ENCODE measurements at places on chromosomes 5 and 9. TPM values are rescaled to one million over a fixed set of nuclear protein-coding genes. Genes with fewer than 3 reads are reported as not detected.
A peak's percentile ranks its signal among the peaks of the same experiment; 100 is the strongest.

The CTXN3 gene
- total RNA-seq = not detected

The INSYN2B gene
- not detected for total RNA-seq

The PITX1 gene
- total RNA-seq = 0.31 TPM

The AK8 gene
- total RNA-seq = not detected

GRCh38 chr5:36402512-36402906, 100.8 kb upstream of the RANBP3L start:
- H3K27ac ChIP-seq = no peak overlapping the region
- no peaks in the 10 kb centered on the region for H3K36me3 ChIP-seq
- no peaks in the 10 kb centered on the region for H3K4me1 ChIP-seq
- DNase-seq = no peak
- H3K4me3 ChIP-seq = no peak overlapping the region
- H3K27me3 ChIP-seq = peaks cover 2% of the 10 kb centered on the region

DNA sequence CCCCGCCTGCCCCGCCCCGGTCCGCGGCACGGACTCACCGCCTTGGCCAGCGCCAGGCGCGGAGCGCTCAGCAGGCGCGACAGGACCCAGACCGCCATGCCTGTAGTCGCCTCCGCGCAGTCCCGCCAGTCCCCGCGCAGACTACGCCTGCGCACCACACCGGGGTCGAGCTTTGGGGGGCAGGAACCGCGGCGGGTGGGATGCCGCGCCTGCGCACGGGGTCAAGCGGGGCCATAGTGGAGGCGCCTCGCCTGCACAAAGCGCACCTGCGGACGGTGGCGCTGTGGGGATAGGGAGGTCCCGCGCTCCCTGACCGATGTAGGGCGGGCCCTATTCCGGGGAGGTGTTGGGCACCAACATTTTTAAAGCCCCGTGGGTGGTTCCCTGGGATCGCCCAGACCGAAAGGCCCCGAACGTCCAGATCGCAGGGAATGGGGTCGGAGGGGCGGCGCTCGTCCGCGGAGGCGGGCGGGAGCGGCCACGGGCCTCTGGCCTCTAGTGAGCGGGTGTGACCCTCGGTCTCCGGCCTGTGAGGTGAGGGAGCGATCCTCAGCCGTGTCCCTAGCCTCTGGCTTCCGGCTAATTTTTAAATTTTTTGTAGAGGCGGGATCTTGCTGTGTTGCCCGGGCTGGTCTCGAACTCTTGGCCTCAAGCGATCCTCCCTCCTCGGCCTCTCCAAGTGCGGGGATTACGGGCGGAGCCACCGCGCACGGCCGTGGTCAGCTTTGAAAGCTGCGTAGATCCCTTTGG, 70.8 kb upstream of the LPCAT1 start:
- peak; percentile 90 for DNase-seq
- no peaks in the 10 kb centered on the region for H3K27me3 ChIP-seq
- peaks cover 23% of the 10 kb centered on the region for H3K4me1 ChIP-seq
- peak overlapping the region; percentile 80 for H3K4me3 ChIP-seq
- peak overlapping the region; percentile 64 for H3K27ac ChIP-seq

- H3K4me1 ChIP-seq = no peaks in the 10 kb centered on the region
- DNase-seq = no peak
- H3K36me3 ChIP-seq = no peaks in the 10 kb centered on the region
- no peaks in the 10 kb centered on the region for H3K27me3 ChIP-seq
- H3K4me3 ChIP-seq = no peak overlapping the region
- no peak overlapping the region for H3K27ac ChIP-seq
These were observed 113.9 kb upstream of the FBXL7 start for GRCh38 chr5:15386122-15386521.

DNA sequence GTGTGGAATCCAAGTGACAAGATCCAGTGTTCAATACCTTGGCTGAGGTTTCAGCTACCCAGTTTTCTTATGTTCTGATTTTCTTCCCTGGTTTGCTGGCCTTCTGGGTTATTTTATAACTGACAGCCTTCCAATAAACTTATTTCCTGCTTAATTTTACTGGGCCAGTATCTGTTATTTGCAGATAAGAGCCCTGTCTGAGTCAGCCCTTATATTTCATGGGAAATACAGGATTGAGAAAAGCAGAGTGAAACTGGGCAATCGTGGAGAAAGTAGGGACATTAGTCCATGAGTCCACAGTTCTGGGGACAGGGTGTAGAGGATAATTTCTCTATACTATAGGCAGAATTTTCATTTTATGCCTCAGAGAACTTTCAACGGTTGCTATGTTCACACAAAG, 32.3 kb downstream of the TMEM167A start:
- peaks cover 6% of the 10 kb centered on the region for H3K36me3 ChIP-seq
- H3K27ac ChIP-seq = no peak overlapping the region
- no peaks in the 10 kb centered on the region for H3K4me1 ChIP-seq
- DNase-seq = no peak
- H3K4me3 ChIP-seq = no peak overlapping the region

Measured in activated CD8-positive, alpha-beta T cell treated with anti-CD3 and anti-CD28 coated beads for 36 hours (primary cell).